ENCODE measurements at places on chromosomes 1 and 21.

- no peak for DNase-seq
These were observed 9.4 kb downstream of the C1orf162 start for GRCh38 chr1:111483166-111483565.

DNA sequence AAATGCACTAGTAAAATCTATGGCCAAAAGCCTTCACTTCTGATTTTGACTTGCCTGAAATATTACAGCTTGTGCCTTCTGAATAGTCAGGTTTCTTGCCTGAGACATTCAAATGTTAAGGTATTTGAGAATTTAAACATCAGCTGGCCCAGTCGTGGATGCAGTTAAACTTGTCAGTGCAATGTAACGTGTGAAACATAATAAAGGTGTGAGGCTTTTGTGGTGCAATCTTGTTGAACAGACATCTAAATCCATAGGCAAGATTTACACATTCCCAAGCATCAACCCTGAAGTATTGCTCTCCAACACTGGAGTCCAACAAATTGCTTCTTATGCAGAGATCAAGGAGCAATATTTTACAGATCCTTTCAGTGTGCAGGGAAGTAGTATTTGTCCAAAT lies 4.4 kb downstream of the CCN1 start:
- no peak for DNase-seq

DNA sequence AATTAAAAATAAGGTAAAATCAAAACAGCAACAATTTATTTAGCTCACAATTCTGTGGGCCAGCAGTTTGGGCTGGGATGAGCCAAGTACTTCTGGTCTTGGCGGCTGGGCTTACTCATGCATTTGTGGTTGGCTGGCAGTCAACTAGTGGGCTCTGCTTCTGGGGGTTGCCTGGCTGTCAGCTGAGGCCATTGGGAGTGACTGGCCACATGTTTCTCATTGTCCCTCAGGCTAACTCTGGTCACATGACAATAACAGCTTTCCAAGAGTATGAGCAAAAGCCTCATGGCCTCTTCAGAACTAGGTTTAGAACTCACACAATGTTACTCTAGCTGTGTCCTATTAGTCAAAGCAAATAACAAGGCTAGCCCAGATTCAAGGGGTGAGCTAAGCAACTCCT lies 15.6 kb upstream of the CHIA start:
- no peak for DNase-seq

- DNase-seq, result no peak
These were observed 1263.1 kb downstream of the KCNT2 start for GRCh38 chr1:195345149-195345548.

DNA sequence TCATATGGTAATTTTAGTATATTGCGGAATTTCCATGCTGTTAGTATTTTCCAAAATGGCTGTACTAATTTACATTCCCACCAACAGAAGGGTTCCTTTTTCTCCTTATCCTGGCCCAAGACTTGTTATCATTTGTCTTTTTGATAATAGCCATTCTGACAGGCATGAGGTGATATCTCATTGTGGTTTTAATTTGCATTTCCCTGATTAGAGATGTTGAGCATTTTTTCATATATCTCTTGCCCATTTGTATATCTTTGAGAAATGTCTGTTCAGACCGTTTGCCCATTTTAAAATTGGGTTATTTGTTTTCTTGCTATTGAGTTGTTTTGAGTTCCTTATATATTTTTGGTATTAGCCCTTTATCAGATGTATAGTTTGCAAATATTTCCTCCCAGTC lies 14.0 kb downstream of the CAPZA1 start:
- no peak for DNase-seq

Data from retina (tissue), 1 donor.